Fibroblast of skin of abdomen (primary cell): ENCODE measurements at places on chromosomes 1 and 21.

DNA sequence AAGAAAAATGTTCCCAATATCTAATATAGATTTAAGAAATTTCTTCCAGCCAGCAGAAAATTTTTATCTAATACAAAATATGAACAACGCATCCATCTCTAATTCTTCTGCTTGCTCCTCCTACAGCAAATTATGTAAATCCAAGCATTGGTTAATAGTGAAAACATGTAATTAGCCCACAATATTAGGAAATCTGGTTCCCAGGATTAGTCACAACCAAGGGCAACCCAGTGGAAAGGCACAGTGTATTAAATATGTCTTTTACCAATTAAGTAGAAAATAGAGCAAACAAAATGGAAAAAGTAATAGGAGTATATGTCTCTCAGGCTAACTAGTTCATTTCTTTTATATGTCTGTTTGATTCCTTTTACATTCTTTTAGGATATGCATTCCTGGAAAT, 59.4 kb upstream of the IFI44L start:
- DNase-seq, result no peak

GRCh38 chr1:3391711-3392110, 62.8 kb upstream of the ARHGEF16 start:
- no peak for DNase-seq

- no peak for DNase-seq
Measured at GRCh38 chr1:175319912-175320230, 127.3 kb upstream of the KIAA0040 start.

GRCh38 chr1:211648980-211649934, 26.2 kb downstream of the NEK2 start:
- DNase-seq, result no peak

DNA sequence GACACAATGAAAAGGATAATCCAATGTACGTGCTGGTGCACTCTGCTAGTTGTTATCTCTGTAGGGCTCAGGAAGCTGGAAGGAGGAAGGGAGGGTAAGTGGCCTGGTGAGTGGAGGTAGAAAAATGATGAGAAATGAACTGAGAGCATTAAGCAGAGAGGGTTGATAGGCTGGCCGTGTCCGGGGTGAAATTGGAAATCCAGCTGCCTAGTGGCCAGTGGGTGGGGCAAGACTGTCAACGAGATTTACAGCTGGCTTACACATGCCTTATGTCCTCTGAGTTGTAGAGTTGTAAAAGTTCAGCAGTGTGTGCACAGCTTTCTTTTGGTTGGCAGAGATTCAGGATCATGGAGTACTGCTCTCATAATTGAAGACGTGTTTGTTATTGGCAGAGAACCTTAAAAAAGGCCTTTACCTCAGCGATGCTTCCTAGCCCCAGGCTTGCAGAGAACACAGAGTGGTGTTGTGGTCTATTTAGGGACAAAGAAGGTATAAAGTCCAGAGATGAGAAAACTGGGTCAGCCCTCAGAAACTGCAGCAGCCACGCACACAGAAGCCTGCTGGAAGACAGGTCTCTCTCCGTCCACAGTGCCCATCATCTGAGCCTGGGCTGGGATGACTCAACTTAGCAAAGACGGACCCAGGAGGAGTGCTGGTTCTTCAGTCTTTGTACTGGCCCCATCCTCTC, 132.4 kb downstream of the EDEM3 start:
- peak; percentile 89 for DNase-seq

GRCh38 chr1:109425391-109426280, 612 bp downstream of the PSMA5 start:
- peak; percentile 30 for DNase-seq

DNA sequence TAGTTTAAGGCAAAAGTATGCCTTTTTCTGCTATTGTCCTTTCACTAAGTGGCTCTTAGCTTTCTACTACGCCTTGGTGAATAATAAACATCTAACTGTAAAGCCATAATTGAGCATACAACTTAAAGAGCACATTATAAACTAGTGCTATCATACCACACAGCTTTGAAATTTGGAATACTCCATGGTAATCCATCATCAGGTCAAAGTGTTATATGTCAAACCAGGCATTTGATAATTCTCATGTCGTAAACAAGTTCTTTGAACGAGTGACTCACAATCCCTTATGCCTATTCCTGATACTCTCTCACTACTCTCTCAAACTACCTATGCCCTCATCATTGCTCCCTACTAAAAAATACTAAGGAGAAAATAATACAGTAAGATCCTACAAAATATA, 60.3 kb upstream of the FMN2 start:
- DNase-seq, result peak; percentile 67

GRCh38 chr1:42239555-42239954, 75.0 kb upstream of the GUCA2A start:
- DNase-seq, result no peak

DNA sequence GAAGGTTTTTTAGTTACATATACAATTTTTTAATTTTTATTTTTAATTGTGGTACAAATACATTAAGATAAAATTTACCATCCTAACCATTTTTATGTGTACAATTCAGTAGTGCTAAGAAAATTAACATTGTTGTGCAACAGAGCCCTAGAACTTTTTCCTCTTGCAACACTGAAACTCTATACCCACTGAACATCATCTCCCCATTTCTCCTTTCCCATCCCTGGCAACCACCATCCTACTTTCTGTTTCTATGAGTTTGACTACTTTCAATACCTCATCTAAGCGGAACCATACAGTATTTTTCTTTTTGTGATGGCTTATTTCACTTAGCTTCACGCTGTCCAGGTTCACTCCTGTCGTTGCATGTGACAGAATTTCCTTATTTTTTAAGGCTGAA, 54.1 kb downstream of the PALMD start:
- no peak for DNase-seq

- peak; percentile 10 for DNase-seq
Measured at GRCh38 chr1:162171111-162171510, 101.6 kb downstream of the NOS1AP start.

DNA sequence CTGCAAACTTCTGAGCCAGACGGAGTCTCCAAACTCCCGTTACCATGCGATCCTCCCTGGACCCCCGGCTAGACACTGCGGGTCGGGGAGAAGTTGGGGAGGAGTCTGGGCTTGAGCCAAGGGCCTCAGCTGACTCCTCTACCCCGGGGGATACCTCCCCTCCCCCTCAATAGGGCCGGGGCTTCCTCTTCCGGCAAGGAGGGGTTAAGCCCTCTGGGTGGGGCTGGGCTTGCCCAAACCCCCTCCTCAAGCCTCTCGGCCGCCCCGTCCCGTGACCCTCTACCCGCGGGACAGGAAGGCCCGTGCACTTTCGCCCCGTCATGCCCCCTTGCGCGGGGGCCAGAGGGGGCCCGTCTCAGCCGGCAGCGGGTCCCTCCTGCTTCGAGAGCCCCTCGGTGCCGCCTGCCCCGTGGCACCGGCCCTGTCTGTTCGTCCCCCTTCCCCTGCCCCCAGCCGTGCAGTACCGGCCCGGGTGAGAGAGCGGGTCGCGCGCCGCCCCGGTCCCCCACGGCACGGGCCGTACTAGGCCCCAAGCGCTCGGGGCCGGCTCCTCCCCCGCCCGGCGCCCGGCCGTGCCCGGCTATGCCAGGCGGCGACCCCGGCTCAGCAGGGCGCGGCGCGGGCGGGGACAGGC, 652 bp downstream of the ARL8A start:
- no peak for DNase-seq

- peak; percentile 7 for DNase-seq
Measured at GRCh38 chr1:84415396-84415795, 17.1 kb downstream of the DNASE2B start.

DNA sequence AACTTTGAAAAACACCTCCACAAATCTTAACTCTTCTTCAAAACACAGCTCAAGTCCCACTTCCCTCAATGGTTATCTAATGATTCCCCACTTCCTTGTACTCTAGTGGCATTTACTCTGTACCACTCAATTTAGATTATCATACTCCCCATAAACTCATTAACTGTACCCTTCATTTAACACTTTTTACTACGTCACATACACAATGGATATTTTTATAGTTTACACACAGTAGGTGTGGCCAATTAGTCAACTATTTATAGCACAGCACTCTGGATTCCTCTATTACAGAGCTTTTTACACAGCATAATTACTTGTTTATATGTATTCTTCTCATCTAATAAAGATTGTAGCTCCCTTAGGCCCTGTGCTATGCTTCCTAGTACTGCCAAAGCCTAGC, 62.1 kb downstream of the FOXJ3 start:
- DNase-seq, result no peak

- no peak for DNase-seq
Measured at GRCh38 chr1:17340358-17340757, 31.6 kb upstream of the PADI6 start.

- DNase-seq, result no peak
Measured at GRCh38 chr1:204255225-204255624, 41.4 kb upstream of the GOLT1A start.

DNA sequence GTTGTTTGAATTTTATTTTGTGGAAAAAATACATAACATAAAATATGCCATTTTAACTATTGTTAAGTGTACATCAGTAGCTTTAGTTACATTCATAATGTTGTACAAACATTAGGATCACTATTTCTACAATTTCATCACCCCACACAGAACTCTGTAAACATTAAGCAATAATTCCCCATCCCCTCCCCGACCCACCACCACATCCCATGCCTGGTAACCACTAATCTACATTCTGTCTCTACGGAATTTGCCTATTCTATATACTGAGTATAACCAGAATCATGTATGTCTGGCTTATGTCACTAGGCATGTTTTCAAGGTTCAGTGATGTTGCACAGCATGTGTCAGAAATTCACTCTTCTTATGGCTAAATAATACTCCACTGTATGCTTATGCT, 47.7 kb downstream of the CDC42BPA start:
- DNase-seq, result peak; percentile 18

DNA sequence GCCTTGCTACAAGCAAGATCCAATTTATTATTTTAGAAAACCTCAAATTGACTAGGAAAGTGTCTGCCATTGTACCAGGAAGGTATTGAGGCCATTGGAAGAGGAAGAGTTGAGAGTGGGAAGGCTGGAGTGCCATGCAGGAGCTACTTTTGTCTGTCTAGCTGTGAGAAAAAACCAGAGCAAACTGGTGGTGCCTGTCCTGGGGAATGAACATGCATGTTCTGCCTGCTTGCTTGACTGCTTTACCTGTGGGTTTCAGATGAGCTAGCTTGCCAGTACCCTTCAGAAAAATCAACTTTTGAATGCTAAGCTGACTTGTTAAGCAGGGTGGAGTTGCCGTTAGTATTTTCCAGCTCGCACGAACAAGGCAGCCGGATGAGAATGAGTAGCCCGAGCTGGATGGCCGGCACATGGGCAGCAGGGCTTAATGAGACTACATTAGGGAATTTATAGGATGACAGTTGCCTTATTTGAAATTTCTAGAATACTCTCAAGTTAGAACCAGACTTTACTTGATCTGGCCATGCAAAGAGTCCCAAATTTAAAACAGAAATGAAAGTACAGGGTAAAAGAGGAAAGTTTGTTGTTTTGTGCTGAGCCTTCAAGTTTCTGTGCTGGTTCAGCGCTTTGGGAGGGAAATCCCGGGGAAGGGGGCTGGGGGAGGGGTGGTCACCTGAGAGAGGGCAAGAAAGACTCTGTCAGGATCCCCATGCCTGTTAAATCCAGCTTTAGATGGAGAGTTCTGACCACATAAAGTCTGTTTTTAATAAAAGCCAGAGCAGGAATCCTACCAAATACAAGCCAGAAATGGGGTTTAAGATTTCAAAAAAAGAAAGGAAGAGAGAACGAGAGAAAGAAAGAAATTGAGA, 29.6 kb upstream of the C1orf105 start:
- DNase-seq, result peak; percentile 58

DNA sequence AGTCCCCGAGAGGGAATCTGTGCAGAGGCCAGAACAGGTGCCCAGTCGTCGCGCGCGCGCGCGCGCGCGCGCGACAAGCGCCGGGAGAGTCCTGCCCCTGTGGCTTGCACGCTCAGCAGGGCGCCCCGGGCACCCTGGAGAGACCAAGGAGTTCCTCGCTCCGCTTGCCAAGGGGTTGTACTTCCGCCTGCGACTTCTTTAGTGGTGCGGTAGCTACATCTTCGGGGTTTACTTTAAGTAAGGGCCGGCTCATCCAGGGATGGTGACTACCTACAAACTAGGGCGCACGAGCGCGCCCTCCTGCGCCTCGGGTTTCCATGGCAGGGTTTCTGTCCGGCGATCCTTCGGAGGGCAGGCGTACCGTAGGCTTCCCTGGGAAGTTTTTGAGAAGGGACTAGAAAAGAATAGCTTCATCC, 1.4 kb downstream of the LHX4 start:
- DNase-seq, result peak; percentile 11

- DNase-seq, result peak; percentile 95
Measured at GRCh38 chr1:43822040-43822690, 111.4 kb upstream of the ARTN start.

DNA sequence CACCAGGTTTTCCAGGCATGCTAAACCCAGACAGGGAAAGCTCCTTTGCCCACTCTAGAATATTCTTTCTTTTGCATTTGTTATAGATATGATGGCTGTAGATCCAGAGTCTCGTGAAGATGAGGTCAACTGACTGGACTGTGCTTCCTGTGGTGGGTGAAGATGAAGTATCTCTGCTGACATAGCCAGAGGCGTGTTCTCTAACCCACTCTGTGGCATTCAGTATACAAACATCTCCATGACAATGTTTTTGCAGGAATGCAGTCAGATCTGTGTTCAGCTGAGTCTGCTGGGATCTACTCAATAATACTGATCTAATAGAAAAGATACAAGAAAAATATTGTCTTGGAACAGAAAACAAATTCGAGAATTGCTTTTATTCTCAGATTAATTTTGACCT, 11.3 kb downstream of the RWDD2B start:
- no peak for DNase-seq

DNA sequence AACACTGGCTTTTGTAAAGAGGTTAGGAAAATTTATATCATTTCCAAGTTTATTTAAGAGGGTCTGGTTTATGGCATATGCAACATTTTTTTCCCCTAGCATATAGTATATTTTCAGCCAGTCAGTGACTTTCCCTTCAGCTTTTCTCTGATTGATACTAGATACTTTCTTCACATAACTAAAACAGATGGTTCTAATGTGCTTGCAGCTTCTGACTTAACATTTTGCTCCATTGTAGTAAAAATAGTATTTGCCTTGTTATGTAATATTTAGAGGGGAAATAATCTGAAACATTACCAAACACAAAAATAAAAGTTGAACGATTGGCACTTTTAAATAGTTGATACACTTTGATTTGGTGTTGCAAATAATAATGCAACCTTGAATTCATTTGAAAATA, 191.7 kb downstream of the GPR52 start:
- no peak for DNase-seq

DNA sequence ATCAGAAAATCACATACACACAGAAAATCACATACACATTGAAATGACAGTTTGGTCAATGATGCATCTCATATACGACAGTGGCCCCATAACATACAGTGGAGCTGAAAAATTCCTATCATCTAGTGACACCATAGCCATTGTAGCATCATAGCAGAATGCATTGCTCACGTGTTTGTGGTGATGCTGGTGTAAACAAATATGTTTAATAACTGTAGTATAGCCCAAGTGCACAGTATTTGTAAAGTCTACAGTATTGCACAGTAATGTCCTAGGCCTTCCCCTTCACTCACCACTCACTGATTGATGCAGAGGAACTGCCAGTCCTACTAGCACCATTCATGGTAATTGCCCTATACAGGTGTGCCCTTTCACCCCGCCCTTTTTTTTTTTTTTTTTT, 30.1 kb upstream of the RUNX1 start:
- no peak for DNase-seq

GRCh38 chr1:150552128-150552910, 3.1 kb downstream of the ADAMTSL4 start:
- peak; percentile 82 for DNase-seq
